ENCODE measurements at places on chromosomes 2 and 18.

DNA sequence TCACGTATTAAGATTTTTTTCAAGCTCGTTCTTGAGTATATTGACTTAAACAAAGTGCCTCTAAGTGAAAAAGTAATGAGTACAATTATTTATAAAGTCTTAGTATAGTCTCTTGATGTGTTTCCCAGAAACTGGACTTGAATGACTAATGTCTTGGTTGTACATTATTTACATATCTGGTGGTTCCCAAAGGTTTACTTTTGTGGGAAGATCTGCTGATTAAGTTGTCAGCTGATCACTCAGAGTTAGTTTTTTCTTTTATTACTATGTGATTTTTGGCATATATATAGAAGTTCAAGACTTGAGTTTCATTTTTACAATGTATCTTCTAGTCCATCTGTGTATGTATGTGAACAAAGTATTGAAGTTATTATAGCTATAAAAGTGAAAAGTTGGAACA, 29.5 kb downstream of the RNF144A start:
- DNase-seq = no peak

GRCh38 chr18:45554389-45554737, 60.9 kb upstream of the SLC14A2 start:
- no peak for DNase-seq

DNA sequence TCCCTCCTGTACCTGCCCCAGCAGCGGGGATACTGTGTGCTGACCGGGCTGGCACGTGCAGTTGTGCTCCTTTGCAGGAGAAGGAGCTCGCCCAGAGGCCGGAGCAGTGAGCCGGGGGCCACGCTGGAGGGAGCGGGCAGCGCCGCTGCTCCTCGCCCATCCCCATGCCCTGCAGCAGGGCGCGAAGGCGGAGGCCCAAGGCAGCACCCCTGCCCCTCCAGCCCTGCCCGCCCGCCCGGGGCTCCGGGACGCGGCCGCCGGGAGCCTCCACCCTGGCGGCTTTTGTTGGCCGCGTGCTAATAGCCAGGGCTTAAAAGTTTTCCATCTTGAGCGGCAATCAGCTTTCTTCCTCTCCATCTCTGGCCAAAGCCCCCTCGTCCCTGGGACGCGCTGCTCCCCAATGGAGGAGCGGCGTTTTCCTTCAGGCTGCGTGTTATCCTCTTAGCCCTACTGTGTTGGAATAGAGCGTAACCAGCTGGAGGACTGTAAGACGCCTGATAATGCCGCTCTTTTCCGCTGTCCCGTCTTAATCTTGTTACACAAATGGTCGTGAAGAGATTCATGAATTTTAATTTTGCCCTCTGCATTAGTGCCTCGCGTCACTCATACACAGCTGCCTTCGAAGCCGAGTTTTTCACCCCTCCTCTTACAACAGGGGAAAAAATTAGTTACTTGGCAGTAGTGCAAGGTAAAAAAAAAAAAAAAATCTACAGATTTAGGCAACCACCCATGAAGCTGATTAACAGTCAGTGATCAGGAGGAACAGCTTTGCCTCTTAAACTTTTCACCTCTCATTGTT, 172.9 kb upstream of the SIX3 start:
- no peak for DNase-seq

DNA sequence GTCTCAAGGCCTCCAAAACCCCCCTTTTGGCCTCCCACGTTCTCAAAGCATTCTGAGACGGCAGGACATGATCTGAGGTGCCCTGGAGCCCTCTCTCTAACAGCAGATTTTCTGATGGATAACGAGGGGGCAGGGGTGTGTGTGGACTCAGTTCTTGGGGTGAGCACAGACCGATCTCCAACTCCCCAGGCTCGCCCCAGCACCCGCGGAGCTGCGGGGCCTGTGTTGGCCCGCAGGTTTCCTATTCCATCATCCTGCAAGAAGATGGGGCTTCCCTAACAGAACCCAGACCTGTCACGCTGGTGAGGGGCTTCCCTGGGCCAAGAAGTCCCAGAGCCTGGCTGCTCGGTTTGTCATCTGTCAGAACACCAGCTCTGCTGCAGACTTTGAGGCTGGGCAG, 196.1 kb downstream of the ANAPC1 start:
- DNase-seq = no peak

GRCh38 chr18:28189400-28190239, 12.7 kb upstream of the CDH2 start:
- no peak for DNase-seq

DNA sequence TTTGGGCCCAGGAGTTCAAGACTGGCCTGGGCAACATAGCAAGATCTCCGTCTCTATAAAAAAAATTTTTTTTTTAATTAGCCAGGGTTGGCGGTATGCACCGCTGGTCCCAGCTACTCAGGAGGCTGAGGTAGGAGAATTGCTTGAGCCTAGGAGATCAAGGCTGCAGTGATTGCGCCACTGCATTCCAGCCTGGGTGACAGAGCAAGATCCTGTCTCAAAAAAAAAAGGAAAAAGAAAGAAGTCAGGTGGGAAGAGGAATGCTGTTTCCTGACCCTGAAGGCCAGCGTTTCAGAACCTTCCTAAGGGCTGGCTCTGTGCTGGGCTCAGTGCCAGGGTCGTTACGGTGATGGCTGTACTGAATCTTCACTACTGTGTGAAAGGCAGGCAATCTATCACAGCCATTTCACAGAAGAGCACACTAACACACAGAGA, 35.0 kb upstream of the AGAP1 start:
- no peak for DNase-seq

DNA sequence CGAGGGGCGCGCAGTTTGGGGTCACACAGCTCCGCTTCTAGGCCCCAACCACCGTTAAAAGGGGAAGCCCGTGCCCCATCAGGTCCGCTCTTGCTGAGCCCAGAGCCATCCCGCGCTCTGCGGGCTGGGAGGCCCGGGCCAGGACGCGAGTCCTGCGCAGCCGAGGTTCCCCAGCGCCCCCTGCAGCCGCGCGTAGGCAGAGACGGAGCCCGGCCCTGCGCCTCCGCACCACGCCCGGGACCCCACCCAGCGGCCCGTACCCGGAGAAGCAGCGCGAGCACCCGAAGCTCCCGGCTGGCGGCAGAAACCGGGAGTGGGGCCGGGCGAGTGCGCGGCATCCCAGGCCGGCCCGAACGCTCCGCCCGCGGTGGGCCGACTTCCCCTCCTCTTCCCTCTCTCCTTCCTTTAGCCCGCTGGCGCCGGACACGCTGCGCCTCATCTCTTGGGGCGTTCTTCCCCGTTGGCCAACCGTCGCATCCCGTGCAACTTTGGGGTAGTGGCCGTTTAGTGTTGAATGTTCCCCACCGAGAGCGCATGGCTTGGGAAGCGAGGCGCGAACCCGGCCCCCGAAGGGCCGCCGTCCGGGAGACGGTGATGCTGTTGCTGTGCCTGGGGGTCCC, at the start of gene ITGA4:
TSS of gene ITGA4 (plus strand) at position 266 of the 620 bp plus-strand sequence. CDS start at position 535, 269 bp downstream.
- no peak for DNase-seq

- no peak for DNase-seq
Observed at GRCh38 chr2:226185616-226186211, 613.9 kb downstream of the IRS1 start.

DNA sequence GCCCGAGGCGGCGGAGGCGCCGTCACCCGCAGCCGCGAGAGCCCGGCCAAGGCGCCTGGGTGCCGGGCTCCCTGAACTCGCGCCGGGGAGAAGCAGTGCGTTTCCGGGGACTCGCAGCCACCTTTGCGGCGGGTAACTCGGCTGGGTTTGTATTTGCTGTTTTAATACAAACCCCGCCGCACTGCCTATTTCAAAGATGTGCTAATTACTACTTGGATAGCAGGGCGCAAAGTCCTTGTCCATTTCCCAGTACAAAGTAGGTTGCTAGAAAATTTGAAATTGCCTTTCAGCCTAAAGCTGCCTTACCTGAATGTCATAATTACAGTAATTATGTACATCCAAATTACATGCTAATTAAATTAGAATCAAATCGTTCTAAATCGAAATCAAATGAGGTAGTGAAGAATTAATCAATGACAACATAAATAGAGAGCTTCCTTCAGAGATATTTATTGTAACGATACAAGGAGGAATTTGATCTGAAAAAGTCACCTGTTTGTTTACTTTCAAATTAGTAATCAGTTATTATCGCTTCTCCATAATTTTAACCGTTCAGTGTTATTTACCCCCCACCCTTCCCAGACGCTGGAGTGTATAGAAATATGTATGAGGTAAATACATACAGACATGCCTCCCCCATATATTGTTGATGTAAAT, 8.1 kb downstream of the SP9 start:
- DNase-seq = no peak

DNA sequence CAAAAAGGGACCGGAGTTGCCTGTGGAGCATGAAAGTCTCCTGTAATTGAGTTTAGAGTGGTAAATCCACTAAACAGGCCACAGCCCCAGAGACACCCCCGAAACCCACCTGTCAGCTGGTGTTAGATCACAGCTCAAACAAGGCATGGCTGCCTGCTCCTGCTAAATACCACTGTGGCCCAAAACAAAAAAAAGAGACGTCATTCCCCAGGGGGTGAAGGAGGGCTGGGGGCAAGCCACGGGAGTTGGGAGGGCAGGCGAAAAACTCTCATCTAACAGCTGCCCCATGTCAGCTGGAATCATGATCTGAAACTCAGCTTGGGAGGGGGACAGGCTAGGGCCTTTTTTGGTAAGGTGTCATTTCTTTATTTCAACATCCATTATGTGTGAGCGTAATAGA, 42.5 kb upstream of the LRPPRC start:
- no peak for DNase-seq

GRCh38 chr2:47654790-47655562, 128.0 kb upstream of the MSH6 start:
- DNase-seq = no peak

- no peak for DNase-seq
Observed at GRCh38 chr2:62806231-62806630, 100.7 kb downstream of the EHBP1 start.

- DNase-seq = no peak
Observed at GRCh38 chr2:225428360-225428759, 28.9 kb downstream of the NYAP2 start.

GRCh38 chr18:45467293-45467692, 148.0 kb upstream of the SLC14A2 start:
- DNase-seq = no peak

DNA sequence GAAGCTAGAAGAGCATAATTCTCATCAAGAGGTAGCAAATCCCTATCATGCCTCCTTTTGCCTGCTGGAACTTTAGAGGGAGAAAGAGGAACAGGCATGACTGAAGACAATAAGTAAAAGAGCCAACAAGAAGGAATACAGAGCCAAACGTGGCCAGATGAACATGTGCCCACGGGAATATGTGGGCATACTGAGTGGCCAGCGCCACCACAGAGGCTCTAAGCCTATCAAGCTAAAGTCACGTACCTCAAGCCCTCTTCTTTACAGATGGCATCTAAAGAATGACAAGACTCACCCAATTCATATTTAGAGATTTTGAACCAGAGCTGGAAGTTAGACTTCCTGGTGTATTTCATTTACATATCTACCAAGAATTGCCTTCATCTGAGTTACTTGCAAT, 59.9 kb upstream of the ITGA4 start:
- DNase-seq = no peak

DNA sequence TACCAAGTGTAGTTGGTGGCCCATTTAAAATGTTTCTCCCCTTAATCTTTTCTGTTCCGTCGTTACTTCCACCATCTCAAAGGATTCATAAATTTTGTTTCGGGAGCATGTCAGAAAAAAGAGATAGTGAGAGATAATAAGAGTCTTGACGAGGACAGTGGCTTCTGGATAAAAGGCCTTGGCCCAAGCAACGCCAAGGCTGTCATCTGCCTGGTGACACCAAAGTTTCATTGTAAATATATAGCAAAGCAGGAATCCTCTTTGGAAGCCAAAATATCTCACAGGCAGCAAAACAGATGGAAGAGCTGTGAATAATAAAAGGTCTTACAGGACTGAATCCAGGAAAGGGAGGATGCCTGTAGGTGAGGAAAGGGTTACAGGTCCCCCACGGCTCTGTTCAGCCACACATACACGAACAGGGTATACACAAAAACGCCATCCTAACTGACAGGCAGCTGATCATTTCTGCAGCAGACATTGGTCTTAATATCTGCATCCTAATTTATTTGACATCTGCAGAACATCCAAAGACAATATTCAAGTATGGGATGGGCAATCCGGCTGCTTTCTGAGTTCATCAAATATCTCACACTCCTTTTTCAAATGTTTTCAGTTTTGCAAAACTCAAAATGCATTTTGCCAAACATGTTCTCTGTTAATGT, 382.8 kb downstream of the OSR1 start:
- no peak for DNase-seq

- no peak for DNase-seq
Observed at GRCh38 chr2:133169274-133169912, 398.9 kb downstream of the NCKAP5 start.

DNA sequence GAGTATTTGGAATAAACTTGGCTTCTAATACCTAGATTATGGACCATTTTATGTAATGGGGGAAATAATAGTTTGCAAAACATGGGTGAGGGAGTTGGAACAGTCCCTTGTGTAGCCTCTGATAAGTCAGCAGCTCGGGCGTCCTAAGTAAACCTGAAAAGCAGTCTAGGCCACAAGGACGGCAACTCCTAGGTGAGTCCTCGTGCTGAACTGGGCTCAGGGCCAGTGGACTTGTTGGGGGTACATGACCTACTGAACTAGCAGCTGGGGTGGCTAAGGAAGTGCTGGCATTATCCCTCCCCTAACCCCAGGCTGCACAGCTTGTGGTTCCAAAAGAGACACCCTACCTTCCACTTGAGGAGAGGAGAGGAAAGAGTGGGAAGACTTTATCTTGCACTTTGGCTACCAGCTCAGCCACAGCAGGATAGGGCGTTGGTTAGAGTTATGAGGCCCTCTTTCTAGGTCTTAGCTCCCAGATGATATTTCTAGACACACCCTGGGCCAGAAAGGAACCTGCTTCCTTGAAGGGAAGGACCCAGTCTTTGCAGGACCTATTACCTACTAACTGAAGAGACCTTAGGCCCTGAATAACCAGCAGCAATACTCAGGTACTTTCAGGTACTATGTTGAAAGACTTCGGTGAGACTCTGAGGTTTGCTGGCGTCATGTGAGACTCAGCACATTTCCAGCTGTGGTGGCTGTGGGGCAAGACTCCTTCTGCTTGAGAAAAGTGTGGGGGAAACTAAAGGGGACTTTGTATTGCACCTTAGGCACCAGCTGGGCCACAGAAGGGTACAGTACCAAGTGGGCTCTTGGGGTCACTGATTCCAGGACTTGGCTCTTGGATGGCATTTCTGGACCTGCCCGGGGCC, 71.0 kb downstream of the AQP4 start:
- no peak for DNase-seq

- no peak for DNase-seq
Observed at GRCh38 chr2:28956415-28956826, 24.7 kb upstream of the TOGARAM2 start.

DNA sequence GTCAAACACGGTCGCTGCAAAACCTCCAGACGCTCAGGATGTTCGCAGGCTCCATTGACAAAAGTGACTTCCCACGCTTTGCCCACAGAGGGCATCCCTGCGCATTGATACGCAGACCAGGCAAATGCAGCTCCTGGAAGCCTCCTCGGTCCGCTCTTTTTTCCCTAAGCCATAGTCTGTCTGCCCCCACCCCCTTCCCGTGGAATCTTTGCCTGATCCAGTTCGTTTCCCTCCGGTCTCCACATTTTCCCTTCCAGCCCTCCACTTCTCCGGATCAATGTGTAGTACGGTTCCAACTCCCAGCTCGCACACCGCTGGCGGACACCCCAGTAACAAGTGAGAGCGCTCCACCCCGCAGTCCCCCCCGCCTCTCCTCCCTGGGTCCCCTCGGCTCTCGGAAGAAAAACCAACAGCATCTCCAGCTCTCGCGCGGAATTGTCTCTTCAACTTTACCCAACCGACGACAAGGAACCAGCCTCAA, at the start of gene DCC:
TSS of gene DCC (plus strand) at position 307 of the 481 bp plus-strand sequence. CDS start 591 bp downstream, outside the sequence.
- no peak for DNase-seq

GRCh38 chr2:205695460-205695991, 13.2 kb downstream of the NRP2 start:
- DNase-seq = peak; percentile 19

GRCh38 chr2:222459983-222460382, 35.6 kb downstream of the SGPP2 start:
- DNase-seq = no peak

Measured in C1 segment of cervical spinal cord (tissue), 14 donors.